Gastrocnemius medialis (tissue), 4 donors: ENCODE measurements at places on chromosomes 3 and 15. TPM values are rescaled to one million over a fixed set of nuclear protein-coding genes. Genes with fewer than 3 reads are reported as not detected.
A peak's percentile ranks its signal among the peaks of the same experiment; 100 is the strongest.

DNA sequence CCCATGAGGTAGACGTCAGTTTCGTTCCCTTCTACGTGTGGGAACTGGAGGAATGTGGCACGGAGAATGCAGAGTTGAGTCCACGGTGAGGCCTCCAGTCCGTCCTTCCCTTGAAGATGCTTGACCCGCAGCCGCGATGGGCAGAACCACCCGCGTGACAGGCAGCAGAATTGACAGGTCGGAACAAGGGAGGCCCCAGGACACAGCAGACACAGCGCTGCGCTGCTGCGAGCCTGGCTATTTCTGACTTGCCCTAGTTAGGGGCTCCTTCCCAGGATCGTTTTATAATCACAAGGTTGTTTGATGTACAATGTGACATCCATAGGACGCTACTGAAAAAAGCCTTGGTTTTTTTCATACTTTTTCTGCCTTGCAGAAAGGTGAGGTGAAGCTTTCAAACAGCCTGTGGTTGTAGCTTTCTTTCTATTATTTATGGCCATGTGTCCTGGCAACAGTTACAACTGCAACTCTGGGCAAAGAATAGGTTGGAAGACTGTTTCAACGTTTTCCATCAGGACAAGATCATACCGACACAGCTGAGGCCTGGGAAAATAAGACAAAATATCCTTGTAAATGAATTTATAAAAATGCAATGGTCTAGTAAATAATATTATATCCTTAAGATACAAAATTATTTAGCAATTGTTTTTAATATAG is 9.6 kb upstream of the TMEM41A start:
- H3K4me3 ChIP-seq = no peak overlapping the region
- no peaks in the 10 kb centered on the region for H3K27me3 ChIP-seq
- no peak overlapping the region for H3K27ac ChIP-seq
- no peaks in the 10 kb centered on the region for H3K36me3 ChIP-seq

Gene IL5RA
- total RNA-seq = not detected

DNA sequence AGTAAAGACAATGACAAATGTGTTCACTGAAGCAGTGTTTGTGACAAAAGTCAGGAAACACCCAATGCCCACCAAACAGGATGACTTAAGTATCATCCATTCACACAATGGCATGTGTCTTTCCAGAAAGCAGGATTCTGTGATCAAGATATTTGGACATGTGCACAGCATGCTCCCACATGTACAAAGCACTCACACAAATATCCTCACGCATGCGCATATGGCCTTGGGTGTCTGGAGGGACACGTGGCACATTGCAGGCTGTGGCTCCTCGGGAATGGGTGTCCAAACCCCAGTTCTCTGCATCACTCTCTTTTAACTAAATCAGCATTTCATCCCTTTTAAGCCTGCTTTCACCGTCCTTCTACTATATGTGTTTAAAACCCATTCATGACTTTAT is 130.5 kb downstream of the KLF13 start:
- H3K27ac ChIP-seq = no peak overlapping the region
- H3K36me3 ChIP-seq = no peaks in the 10 kb centered on the region
- no peak overlapping the region for H3K4me3 ChIP-seq

GRCh38 chr3:59555593-59556315 is 505.9 kb upstream of the CFAP20DC start:
- H3K27ac ChIP-seq = no peak overlapping the region
- H3K4me3 ChIP-seq = no peak overlapping the region
- no peaks in the 10 kb centered on the region for H3K27me3 ChIP-seq
- no peaks in the 10 kb centered on the region for H3K36me3 ChIP-seq
- DNase-seq = no peak

Gene CPNE9
- total RNA-seq = not detected

GRCh38 chr3:63967675-63968611 is 55.4 kb downstream of the PSMD6 start:
- H3K27me3 ChIP-seq = no peaks in the 10 kb centered on the region
- H3K4me3 ChIP-seq = peak overlapping the region; percentile 23
- H3K4me1 ChIP-seq = peaks cover 52% of the 10 kb centered on the region
- no peak for DNase-seq
- no peaks in the 10 kb centered on the region for H3K36me3 ChIP-seq
- H3K27ac ChIP-seq = peak overlapping the region; percentile 56

DNA sequence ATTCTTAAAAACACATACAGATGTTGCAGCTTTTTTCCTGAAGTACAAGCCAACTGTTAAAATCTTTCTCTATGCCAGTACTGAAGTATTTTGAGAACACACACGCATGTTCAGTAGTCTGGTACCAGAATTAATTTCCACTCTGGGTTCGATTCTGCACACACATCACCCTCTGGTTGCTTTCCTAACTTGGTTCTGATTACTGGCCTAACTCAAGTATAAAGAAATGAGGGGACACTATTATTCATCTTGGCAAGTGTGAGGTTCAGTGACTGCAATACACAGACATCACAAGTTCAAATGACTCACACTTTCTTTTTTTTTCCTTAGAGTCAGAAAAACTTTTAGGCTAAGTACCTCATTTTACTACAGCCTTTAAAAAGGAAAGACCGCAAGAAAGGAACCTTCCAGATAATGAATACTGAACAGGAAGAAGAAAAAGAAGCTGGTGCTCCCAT is 37.4 kb upstream of the LDHAL6B start:
- peak overlapping the region; percentile 47 for H3K27ac ChIP-seq
- H3K36me3 ChIP-seq = no peaks in the 10 kb centered on the region
- no peak overlapping the region for H3K4me3 ChIP-seq
- DNase-seq = no peak

- no peak overlapping the region for H3K27ac ChIP-seq
- H3K27me3 ChIP-seq = no peaks in the 10 kb centered on the region
- no peak for DNase-seq
- no peaks in the 10 kb centered on the region for H3K36me3 ChIP-seq
These were observed 65.8 kb downstream of the PEAK1 start for GRCh38 chr15:77354063-77354462.

DNA sequence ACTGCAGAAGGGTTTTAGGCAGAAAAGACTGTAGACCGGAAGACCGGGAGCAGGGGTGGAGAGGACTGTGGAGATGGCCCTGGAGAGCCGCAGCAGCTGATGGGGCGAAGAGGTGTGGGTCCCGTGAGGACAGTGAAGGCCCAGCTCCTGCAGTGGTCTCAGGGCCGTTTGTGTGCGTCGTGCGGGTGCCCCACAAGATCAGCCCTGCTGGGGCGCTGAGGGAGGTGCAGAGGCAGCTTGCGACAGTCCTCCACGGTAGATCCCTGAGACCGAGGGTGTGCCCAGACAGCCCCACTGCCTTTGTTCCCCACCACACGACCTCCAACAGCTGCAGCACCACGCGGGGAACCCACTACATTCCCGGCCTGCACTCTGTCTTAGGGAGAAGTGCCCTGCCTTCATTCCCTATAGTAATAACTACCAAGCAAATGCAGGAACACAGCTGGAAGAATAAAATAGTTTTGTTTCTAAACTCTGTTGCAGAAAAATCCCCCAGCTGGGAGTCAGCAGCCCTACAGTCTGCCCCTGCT is 19.0 kb upstream of the CRABP1 start:
- DNase-seq = no peak
- no peaks in the 10 kb centered on the region for H3K36me3 ChIP-seq
- H3K4me3 ChIP-seq = no peak overlapping the region
- H3K27ac ChIP-seq = no peak overlapping the region

- H3K4me1 ChIP-seq = no peaks in the 10 kb centered on the region
- H3K27me3 ChIP-seq = no peaks in the 10 kb centered on the region
- no peak for DNase-seq
- H3K4me3 ChIP-seq = no peak overlapping the region
These were observed 458.3 kb upstream of the CBLB start for GRCh38 chr3:106326941-106327695.

GRCh38 chr15:33313491-33313890 is 2.7 kb downstream of the RYR3 start:
- no peak overlapping the region for H3K4me3 ChIP-seq
- H3K27ac ChIP-seq = no peak overlapping the region
- H3K36me3 ChIP-seq = no peaks in the 10 kb centered on the region

Gene MOBP
- total RNA-seq = not detected

GRCh38 chr3:182568261-182568660 is 225.0 kb upstream of the ATP11B start:
- no peak overlapping the region for H3K27ac ChIP-seq
- DNase-seq = no peak
- H3K4me3 ChIP-seq = no peak overlapping the region
- H3K27me3 ChIP-seq = no peaks in the 10 kb centered on the region
- no peaks in the 10 kb centered on the region for H3K4me1 ChIP-seq

Gene LYZL4
- not detected for total RNA-seq

Gene DLEC1
- not detected for total RNA-seq

- H3K36me3 ChIP-seq = no peaks in the 10 kb centered on the region
- H3K4me1 ChIP-seq = no peaks in the 10 kb centered on the region
- H3K27me3 ChIP-seq = no peaks in the 10 kb centered on the region
These were observed 20.0 kb downstream of the CMTM6 start for GRCh38 chr3:32482693-32483092.

DNA sequence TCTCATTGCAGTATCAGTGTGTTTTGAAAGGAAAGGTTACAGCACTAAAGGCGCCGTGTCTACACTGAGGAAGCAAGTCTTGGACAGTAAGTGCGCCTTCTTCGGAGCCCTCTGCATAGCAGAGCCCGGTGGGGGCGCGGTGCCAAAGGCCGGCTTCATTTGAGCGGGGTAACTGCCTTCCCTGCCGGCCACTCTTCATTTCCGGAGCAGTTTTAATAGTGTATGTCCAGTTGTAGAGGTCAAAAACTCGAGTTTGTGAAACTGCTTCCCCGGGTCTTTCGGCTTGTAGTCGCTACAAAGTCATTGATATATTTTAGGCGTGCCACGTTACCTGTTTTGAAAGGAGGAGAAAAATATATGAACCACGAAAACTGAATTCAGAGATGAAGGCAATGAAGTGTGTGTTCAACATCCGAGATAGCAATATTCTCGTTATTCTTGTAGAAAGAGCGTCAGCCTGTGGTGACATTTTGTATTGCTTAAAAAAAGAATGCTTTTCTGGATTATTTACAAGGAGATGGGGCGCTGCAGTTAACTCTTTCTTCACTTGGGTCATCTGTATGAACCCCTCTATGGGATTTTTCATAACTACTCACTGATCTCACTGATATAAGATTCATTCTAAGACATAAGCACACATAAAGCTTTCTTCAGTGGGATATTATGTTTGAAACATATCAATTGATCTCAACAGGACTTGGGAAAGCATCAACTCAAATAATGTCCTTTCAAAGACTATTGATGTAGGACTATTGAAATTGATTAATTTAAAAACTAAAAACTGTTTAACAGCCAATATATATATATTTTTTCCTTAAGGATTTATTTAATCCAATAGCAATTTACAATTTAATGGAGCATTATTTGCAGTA is 3.0 kb downstream of the ALCAM start:
- H3K27me3 ChIP-seq = peaks cover 57% of the 10 kb centered on the region
- no peak for DNase-seq
- H3K27ac ChIP-seq = peak overlapping the region; percentile 12
- H3K4me1 ChIP-seq = peaks cover 36% of the 10 kb centered on the region
- peak overlapping the region; percentile 55 for H3K4me3 ChIP-seq
- no peaks in the 10 kb centered on the region for H3K36me3 ChIP-seq

Gene CCR9
- 0.09 TPM for total RNA-seq

Gene C3orf49
- total RNA-seq = not detected

Gene EIF1B
- total RNA-seq = 23.2 TPM

Gene CPLX3
- not detected for total RNA-seq

DNA sequence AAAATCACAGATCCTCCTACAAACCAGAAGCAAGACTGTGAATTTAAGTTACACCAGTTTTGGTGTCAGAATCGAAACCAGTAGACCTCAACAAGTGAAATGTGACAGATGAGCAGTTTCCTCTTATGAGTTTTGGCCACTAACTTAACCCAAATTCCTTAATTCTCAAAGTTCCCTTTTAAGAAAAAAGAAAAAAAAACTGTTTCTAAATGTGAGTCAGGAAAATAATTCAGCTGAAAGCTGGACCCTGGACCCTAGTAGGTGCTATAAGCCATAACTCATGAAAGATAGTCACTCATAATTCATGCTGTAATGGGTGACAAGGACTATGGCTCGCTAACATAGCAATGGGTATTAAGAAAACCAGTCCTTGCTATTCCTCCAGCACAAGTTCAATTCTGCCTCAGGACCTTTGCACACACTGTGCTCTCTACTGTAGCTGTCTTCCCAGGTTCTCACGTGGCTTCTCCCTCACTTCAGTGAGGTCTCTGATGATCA is 9.0 kb upstream of the THRB start:
- H3K4me1 ChIP-seq = peaks cover 13% of the 10 kb centered on the region
- no peaks in the 10 kb centered on the region for H3K36me3 ChIP-seq
- H3K27me3 ChIP-seq = no peaks in the 10 kb centered on the region
- H3K27ac ChIP-seq = no peak overlapping the region
